ENCODE measurements at places on chromosomes 4 and X.
A peak's percentile ranks its signal among the peaks of the same experiment; 100 is the strongest.

- DNase-seq: peak; percentile 10
These were observed 44.4 kb downstream of the METTL14 start for GRCh38 chr4:118729287-118730286.

DNA sequence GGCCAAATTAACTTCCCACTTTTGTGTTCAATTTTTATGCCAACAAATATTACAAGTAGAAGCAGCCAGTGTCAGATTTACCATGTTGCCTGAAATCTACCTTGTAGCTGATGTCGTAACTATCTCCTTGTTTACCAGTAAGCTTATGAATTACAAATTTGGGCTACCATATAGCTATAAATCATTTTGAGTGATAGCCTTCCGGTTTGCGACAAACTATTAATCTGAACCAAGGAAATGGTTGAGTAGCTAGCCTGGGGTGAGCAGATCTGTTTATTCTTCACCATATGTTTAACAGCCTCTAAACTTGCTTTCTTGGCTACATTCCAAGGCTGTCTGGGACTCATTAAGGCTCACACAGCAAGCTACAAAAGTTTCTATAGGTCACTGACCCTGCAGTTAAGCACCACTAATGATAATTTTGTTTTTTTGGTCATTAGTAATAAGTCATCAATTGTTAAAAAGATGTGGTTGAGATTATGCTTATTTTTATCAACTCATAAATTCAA is 218.7 kb upstream of the SPOCK3 start:
- no peak for DNase-seq

DNA sequence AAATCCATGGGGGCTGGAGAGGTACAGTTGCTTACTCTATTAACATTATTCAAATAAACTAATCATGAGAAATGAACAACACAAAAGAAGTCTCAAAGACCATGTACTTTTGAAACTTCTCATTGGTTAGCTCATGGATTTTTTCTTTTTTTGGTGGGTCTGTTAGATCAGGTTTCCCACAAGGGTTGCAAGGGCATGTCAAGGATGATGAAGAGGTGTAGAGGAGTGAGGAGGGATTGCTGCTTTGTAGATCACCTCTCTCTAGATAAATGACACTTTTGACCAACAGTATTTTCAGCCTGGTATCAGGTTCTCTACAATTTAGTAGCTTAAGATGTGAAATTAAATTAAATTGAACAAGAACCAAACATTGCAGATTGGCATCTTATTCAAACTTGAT is 417.9 kb upstream of the AGA start:
- no peak for DNase-seq

GRCh38 chr4:16129336-16129735 is 45.5 kb upstream of the PROM1 start:
- no peak for DNase-seq

DNA sequence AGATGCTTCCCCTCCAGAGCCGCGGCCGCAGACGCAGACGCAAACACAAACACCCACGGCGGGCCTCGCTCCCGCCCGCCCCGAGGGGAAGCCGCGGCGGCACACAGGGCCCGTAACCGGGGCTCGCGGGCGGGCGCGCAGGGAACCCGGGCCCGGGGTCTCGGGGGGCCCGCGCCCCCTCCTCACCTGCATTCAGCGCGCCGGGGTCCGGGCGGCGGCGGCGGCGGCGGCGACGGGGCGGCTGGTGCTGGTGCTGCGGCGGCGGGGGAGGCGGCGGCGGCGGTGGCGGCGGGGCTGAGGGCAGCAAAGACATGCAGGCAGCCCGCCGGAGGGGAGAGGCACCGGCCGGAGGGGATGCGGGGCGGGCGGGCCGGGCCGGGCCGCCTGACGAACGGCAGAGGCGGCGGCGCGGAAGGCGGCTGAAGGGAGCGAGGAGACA is 255 bp upstream of the CNOT6L start:
- no peak for DNase-seq

DNA sequence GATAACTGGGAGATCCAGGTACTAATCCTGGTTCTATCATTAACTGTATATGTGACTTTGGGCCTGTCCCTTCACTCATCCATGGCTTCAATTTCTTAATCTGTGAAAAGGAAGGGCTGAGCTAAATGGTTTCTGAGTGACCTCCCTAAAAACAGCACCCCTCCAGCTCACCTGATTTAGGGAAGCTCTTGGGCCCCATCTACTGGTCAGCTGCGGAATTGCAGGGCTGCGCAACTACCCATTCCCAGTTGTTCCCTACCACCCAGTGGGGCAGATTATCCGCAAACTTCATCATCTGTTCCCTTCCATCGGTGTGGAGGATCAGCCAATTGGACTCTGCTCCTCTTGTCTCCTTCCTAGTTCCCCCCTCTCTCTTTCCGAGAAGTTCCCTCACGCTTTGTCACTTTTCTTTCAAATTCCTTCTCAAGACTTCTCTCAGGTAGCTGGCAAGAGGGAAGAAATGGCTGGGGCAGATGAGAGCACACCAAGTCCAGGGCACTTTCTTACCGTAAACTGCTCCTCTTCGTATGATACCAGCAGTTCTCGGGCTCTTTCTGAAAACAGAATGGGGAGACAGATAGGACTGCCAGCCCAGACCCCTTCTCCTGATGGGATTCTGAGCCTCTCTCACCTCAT is 5.8 kb downstream of the LAS1L start:
- DNase-seq: peak; percentile 33

DNA sequence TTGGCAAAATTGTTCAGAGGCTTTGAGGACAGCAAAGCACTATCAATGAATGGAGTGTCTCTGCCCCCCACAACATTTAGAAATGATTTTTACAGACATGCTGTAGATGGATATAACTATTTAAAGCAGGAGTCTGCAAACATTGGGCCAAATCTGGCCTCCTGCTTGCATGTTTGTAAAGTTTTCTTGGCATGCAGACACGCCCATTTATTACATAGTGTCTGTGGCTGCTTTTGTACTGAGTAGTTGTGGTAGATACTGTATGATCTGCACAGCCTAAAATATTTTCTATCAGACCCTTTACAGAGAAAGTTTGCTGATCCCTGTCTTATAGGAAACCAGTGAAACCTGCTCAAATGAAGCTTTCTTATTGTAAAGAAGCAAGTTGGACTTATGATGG is 45.5 kb upstream of the PHEX start:
- DNase-seq: no peak

- DNase-seq: no peak
These were observed 258.3 kb upstream of the GABRA2 start for GRCh38 chr4:46648088-46648744.

GRCh38 chr4:5707778-5708448 is 446 bp downstream of the EVC2 start:
- DNase-seq: no peak

DNA sequence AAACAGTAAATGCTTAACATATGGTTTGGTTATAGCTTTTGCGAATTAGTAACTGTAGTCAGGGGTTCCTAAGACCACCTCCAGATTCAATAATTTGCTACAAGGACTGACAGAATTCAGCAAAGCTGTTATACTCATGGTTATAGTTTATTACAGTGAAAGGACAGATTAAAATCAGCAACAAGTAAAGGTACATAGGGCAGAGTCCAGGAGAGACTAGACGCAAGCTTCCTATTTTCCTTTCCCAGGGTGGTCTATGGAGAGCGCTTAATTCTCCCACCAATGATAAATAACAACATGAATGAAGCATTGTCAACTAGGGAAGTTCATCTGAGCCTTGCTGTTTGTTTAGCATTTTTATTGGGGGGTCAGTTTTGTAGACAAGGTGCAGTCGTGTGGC is 5.9 kb downstream of the NSUN7 start:
- DNase-seq: no peak

DNA sequence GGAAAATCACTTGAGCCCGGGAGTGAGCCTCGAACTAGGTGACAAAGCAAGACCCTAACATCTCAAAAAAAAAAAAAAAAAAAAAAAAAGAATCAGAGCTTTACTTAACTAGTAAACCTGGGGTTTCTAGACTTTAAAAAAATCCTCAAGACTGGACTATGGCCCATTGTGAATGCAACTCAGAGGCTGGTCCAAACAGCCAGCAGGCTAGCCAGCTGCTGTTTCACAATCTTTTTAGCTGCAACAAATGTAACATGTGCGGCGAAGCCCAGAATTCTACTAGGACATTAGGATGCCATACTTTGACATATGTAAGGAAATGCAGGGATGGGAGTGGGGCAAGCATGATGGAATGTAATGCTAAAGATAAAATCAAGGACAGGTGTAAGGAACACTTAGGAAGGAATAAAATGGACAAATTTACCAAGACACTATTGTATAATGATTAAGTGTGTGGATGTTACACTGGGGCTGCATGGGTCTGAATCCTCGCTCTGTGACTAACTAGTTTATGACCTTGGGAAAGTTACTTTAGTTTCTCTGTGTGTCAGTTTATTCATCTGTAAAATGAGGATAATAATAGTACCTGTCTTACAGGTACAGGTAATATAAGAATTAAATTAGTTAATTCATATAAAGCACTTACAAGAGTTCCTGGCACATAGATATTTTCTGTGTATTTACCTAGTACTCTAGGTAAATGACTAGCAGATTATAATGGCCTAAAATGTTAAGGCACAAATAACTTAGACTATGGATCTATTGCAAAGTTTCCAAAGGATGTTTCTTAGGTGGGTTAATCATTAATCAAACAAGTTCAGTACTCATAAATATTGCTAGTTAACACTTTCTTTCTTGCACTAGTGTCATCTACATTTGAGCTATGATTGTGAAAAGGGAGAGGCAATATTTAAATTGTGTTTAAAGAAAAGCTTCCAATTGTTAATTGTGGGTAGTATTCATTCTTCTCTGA is 49.5 kb downstream of the HELQ start:
- no peak for DNase-seq

GRCh38 chr4:173252024-173252935 is 81.9 kb downstream of the HMGB2 start:
- no peak for DNase-seq

- DNase-seq: peak; percentile 54
These were observed 402 bp upstream of the UPRT start for GRCh38 chrX:75273483-75273882.

DNA sequence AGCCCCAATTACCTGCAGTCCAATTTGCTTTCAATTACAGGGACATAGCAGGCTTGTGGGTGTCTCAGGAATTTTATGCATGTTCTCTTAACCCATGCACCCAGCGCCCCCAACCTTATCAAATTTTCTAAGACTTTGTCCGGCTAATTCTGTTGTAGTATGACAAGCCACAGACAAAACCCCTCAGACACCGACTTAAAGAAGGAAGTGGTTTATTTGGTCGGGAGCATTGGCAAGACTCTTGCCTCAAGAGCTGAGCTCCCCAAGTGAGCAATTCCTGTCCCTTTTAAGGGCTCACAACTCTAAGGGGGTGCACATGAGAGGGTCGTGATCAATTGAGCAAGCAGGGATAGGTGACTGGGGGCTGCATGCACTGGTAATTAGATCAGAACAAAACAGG is 28.7 kb upstream of the IL9R start:
- no peak for DNase-seq

GRCh38 chr4:43778187-43778915 is 670.3 kb downstream of the KCTD8 start:
- DNase-seq: no peak

- peak; percentile 59 for DNase-seq
These were observed 1.5 kb upstream of the PAPSS1 start for GRCh38 chr4:107721436-107722100.

DNA sequence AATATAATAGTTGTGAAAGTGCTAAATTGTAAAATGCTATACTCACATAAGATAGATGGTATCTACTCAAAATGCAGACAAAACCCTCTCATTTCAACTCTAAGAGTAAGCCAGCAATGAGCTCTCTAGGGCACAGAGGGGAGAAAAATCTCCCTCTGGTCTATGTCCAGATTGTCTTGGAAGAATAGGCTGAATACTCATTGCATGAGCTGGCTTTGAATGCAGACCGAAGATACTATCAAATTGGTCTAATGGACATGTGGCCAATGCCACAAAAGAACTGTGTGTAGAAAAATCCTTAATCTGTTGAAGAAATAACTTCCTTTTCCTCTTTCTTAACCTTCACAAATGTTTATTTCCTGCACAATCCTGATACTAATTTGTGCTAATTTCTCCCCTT is 3.5 kb downstream of the ZXDA start:
- DNase-seq: no peak

DNA sequence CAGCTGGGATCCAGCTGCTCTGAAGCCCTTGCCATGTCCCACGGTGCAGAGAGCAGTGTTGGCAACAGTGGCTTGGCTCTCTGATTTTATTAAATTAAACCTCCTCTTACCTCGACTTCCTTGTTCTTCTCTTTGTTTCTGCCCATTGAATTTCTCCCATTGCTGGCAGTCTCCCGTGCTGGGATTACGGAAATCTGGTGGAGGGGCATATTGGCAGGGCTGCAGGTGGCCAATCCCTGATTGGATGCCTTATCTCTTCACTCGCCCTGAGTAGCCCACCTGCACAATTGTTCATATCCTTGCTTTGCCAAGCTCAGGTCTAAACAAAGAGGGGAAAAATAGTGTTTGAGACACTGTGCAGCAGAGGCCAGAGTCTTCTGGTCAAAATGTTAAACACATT is 493.9 kb downstream of the TMA16 start:
- DNase-seq: no peak

GRCh38 chr4:168451744-168452390 is 28.4 kb downstream of the DDX60L start:
- DNase-seq: no peak

DNA sequence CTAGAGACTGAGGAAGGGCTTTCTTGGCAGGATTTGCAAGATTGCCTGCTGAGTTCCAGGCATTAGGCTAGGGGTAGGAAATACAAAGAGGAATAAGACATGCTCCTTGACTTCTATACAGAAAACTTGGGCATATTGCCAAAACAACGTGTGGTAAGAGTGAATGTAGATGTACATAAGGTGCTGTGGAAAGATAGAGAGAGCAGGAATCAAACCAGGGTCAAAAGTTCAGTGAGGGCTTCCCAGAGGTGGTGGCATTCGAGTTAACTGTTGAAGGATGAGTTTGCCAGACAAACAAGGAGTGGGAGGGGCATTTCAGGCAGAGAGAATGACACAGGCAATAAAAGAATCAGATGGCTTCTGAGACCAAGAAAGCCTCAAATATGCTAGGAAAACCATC is 187.9 kb downstream of the KDR start:
- no peak for DNase-seq

- DNase-seq: no peak
These were observed 45.0 kb downstream of the TET2 start for GRCh38 chr4:105191621-105192210.

- DNase-seq: peak; percentile 36
These were observed 72.1 kb downstream of the PRSS12 start for GRCh38 chr4:118280501-118281218.

- no peak for DNase-seq
These were observed 50.7 kb downstream of the MAP7D3 start for GRCh38 chrX:136200466-136200865.

GRCh38 chrX:118904218-118904617 is 70.2 kb upstream of the LONRF3 start:
- DNase-seq: no peak

DNA sequence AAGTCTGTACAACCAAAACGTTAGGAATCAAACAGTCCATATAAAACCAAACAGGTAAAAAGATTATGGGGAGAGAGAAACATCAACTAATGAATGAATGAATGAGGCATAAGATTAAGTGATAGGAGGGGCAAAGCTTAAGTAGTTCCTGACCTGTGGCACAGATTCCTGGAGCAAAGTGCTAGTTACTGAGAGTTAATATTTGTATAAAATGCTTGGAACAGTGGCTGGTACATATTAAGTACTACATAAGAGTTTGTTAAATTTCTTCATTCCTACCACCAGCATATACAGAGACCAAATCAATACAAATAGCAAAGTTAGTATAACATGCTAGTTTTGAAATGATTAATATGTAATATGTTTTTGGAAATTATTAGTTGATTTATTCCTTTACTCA is 363.7 kb downstream of the ADAM29 start:
- no peak for DNase-seq
